CD4-positive, alpha-beta T cell treated with Interferon gamma for 1 hour (primary cell): ENCODE measurements at places on chromosomes 2 and 18.

DNA sequence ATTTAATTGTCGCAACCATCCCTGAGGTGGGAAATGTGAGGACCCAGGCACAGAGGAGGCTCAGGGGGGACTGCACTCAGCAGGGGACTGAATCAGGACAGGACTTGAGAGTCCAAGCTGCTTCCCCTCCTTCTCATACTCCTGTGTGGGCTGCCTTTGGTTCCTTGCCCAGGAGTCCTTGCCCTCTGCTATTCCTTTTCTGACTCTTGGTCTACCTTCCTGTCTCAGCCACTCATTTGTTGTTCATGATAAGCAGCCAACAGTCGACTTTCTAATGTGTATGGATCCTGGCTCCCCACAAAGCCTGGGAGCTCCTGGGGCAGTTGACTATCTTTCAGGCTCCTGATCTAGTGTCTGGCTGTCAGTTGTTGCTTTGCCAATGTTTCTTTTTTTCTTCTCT lies 28.3 kb downstream of the GATA6 start:
- DNase-seq = no peak

- DNase-seq = no peak
Measured at GRCh38 chr18:13492314-13492713, 234.0 kb downstream of the FAM210A start.

DNA sequence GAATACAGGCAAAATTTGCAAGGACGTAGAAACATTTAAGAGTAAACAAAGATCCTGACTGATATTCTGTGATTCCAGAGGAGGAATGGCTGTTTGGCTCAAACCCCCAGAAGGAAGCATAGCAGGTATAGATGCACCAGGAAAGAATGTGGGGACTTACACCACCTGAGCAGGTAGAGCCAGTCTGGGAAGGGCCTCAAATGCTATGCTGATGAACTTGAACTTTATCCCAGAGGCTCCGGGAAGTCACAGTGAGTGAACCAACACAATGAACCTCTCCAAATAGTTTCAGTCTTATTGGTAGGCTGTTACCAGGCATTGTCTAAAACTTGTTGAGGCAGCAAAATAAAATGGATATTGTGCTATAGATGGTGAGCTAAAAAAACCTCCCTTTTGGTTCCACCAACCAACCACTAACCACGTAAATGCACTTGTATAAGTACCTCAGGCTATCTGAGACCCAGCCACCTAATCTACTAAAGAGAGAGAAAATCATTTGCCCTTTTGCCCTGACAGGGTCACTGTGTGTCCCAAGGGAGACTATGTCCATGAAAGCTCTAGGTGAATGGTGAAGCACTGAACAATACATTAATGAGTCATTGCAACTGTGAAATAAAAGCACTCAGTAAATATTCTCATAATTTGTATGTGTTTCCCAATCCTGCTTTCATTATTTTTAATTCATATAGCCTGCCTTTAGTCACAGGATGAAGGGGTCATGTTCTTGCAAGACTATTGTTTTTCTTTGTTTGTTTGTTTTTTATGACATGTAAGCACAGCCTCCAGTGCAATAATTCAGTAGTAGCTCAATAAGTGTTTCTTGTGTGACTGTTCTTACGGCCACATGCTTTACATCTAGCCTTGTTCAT lies 911.6 kb downstream of the EPHA4 start:
- DNase-seq = no peak

- no peak for DNase-seq
Measured at GRCh38 chr2:240183875-240184590, 43.6 kb upstream of the OTOS start.

- DNase-seq = no peak
Measured at GRCh38 chr18:77622009-77622692, 372.5 kb downstream of the GALR1 start.

GRCh38 chr2:2123238-2123637 lies 207.8 kb downstream of the MYT1L start:
- DNase-seq = no peak
